H1 (cell line): ENCODE measurements at places on chromosomes 6 and 20. TPM values are rescaled to one million over a fixed set of nuclear protein-coding genes. Genes with fewer than 3 reads are reported as not detected.

Gene STK4
- 33.8 and 34.3 TPM in 2 replicates for total RNA-seq

DNA sequence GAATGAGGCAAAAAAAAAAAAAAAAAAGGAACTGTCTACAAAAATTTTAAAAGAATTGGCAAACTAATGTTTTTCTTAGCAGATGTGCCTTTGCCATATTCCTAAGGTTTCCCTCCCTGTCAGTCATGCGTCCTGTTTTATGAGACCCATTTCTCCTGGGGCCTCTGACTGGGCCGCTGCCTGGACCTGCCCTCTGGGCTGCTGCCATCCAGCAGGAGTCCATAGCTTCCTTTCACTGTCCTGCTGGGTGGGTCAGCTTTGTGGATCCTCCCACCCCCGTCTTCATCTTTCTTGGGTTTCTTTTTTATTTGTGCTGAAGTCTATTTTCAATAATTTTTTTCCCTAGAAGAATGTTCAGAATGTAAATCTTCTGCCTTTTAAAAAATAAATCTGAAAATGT is 110.8 kb upstream of the SCP2D1 start:
- H3K27me3 ChIP-seq: no peaks in the 10 kb centered on the region
- DNase-seq: no peak
- no peaks in the 10 kb centered on the region for H3K36me3 ChIP-seq

- H3K4me3 ChIP-seq: no peak overlapping the region
- peaks cover 28% of the 10 kb centered on the region for H3K36me3 ChIP-seq
- H3K27ac ChIP-seq: no peak overlapping the region
- no peak for DNase-seq
Observed at GRCh38 chr6:34414999-34415858, 10.6 kb downstream of the RPS10 start.

DNA sequence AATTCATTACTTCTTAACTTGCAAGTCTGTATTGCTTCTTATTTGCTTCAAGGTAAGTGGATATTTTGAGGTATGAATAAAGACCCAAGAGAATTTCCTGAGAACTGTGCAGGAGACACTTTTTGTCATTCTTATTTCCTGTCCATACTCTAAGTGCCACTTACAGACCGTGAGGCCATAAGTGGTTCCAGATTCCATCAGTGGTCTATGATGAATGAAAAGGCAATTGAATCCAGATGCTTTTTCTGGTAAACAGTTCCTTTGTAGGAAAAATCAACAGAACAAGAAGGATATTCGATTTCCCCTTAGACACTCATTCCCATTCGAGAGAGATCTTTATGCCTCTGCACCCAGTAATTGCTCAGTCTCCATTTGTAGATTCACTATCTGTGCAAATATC is 58.3 kb upstream of the PDE10A start:
- H3K4me1 ChIP-seq: no peaks in the 10 kb centered on the region
- no peak overlapping the region for H3K4me3 ChIP-seq
- H3K36me3 ChIP-seq: no peaks in the 10 kb centered on the region
- H3K27ac ChIP-seq: no peak overlapping the region
- H3K27me3 ChIP-seq: no peaks in the 10 kb centered on the region
- no peak for DNase-seq

- DNase-seq: no peak
- no peak overlapping the region for H3K4me3 ChIP-seq
- no peaks in the 10 kb centered on the region for H3K27me3 ChIP-seq
- H3K4me1 ChIP-seq: no peaks in the 10 kb centered on the region
- no peak overlapping the region for H3K27ac ChIP-seq
Observed at GRCh38 chr6:50791900-50792508, 26.7 kb upstream of the TFAP2B start.

- H3K4me3 ChIP-seq: no peak overlapping the region
- no peak overlapping the region for H3K27ac ChIP-seq
- H3K4me1 ChIP-seq: no peaks in the 10 kb centered on the region
- no peaks in the 10 kb centered on the region for H3K27me3 ChIP-seq
- no peak for DNase-seq
Observed at GRCh38 chr6:13586603-13587542, 12.5 kb downstream of the SIRT5 start.

- peaks cover 5% of the 10 kb centered on the region; the same call in 1 of the 2 replicates for H3K4me1 ChIP-seq
- H3K4me3 ChIP-seq: no peak overlapping the region
- H3K36me3 ChIP-seq: no peaks in the 10 kb centered on the region
- H3K27ac ChIP-seq: no peak overlapping the region
- H3K27me3 ChIP-seq: no peaks in the 10 kb centered on the region
Observed at GRCh38 chr6:106715922-106716321, 86.5 kb downstream of the QRSL1 start.

DNA sequence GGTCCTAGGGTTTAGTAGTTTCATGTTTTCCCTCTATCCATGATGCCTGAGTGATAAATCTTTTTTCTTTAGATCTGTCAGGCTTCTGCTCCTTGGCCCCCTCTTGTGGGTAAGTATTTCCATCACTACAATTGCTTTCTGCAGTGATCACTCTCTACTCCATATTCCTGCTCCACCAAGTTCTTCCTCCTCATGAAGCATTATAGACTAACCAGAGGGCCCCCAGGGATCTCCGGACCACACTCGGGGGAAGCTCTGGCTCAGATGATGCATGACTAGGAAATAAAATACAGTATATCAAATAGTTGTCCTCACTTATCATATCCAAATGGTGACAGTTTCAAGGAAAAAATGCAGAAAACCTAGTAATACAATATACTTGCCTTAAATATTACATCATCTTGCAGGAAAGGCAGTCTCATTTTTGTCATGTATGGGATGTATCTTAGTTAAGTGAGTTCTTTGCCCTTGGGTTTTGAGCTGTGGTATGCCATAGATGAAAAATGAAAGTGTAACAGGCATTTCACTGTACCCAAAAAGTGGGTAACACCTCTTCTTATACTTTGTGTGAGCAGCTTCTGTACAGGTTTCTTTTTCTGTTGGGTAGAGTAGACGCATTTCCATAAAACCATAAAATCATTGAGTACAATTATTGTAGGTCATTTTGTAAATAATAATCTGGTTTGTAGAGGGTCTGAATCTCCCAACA is 200.9 kb upstream of the EYA4 start:
- DNase-seq: no peak
- H3K27me3 ChIP-seq: no peaks in the 10 kb centered on the region
- H3K4me3 ChIP-seq: no peak overlapping the region
- no peaks in the 10 kb centered on the region for H3K36me3 ChIP-seq
- H3K27ac ChIP-seq: no peak overlapping the region

GRCh38 chr20:47296950-47297349 is 59.5 kb downstream of the ZMYND8 start:
- peaks cover 23% of the 10 kb centered on the region for H3K36me3 ChIP-seq
- no peak for DNase-seq
- H3K4me3 ChIP-seq: no peak overlapping the region
- H3K27me3 ChIP-seq: no peaks in the 10 kb centered on the region
- no peak overlapping the region for H3K27ac ChIP-seq
